ENCODE measurements at places on chromosomes 5 and 9.

GRCh38 chr5:139199321-139199720 lies 1.2 kb upstream of the SIL1 start:
- no peak for DNase-seq

DNA sequence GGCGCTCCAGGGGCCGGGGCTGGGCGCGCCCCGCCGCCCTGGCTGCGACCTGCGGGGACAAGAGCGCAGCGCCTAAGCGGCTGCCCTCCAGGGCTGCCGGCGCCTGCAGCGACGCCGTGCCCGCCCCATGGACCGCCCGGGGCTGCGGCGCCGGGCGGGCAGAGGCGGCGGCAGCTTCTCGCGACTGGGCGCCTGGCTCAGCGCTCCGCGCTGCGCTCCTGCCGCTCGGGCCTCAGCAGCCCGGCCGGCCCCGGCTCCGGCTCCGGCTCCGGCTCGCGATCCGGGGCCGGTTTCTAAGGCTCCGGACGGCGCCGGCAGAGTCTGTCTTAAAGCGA lies at the start of gene PITX1:
Gene PITX1, minus strand, starts transcription at position 328 of the 335 bp plus-strand sequence. CDS start 347 bp downstream, outside the sequence.
- no peak for DNase-seq

DNA sequence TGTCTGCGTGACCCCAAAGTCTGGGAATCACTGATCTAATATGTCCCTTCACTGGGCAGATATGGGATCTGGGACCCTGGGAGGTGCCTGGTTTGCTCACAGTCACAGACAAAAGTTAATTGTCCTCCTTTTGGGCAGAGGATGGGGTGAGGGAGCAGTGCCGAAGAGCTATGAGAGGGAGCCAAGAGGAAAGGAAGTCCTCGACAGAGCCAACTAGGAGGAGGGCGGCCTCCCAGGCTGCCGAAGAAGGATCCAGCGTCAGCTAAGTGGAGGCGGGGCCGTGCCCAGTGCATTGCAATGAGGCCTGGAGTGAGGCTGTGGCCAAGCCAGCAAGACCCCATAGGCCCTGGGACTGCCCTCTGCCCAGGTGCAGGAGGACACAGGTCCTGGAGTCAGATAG lies 11.4 kb downstream of the AIF1L start:
- no peak for DNase-seq

DNA sequence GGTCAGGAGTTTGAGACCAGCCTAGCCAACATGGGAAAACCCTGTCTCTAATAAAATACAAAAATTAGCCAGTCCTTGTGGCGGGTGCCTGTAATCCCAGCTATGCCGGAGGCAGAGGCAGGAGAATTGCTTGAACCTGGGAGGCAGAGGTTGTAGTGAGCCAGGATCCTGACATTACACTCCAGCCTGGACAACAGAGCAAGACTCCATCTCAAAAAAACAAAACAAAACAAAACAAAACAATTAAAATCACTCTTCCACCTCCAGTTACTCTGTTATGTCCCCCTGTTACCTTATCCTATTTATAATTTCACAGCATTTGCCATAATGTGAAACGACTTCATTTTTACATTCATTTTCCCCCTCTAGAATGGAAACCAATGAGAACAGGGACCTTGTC lies 54.4 kb downstream of the CXXC5 start:
- no peak for DNase-seq

DNA sequence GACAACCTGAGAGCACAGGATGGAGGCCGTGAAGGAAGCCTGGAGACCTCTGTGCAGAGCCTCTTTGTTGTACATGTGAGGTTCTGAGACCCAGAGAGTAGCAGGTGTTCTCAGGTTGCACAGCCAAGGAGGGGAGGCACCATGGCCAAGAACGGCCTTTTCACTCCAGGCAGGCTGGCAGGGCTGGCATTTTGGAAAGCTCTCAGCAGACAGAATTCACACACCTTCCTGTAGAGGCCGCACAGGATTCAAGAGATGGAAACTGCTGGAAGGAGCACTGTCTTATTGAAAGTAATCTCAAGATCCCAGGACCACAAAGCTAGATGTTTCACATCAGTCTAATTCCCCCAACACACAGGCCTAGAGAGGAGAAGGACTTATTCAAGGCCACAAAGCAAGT lies 52.8 kb upstream of the XPA start:
- DNase-seq, result peak; percentile 14

DNA sequence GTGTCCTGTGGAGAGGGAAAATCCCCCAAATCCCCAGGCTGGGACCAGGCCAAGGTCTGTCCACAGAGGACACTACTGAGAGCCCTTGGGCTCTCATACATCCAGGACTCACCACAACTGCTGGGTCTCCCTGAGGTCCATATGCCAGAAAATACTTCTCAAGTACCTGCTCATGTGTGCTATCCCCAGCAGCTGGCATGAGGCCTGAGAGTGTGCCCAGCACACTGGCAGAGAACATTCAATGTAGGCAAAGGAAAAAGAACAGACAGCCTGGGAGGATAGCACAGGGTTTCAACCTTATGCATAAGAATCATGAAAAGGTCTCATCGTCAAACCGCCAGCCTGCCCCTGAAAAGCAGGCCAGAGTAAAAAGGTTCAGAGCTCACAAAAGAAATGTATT lies 154.1 kb upstream of the TAS2R1 start:
- no peak for DNase-seq
